ENCODE measurements at places on chromosomes 3 and 15. TPM values are rescaled to one million over a fixed set of nuclear protein-coding genes. Genes with fewer than 3 reads are reported as not detected.

Gene AP3B2
- 0.95 TPM for total RNA-seq

Gene TUSC7
- not detected for total RNA-seq

Gene ZNF660
- total RNA-seq = not detected

Gene IL5RA
- total RNA-seq = not detected

Gene FRMD5
- total RNA-seq = 18.3 TPM

Gene TRIP4
- total RNA-seq = 42.8 TPM

Gene TRIM59
- total RNA-seq = 27.9 TPM

Gene AGBL1
- total RNA-seq = not detected

Gene GRIP2
- 6.5 TPM for total RNA-seq

Gene RASL12
- total RNA-seq = 0.67 TPM

Gene CCR3
- not detected for total RNA-seq

Gene GPR160
- 0.18 TPM for total RNA-seq

Gene SCN5A
- 0.69 TPM for total RNA-seq

Gene PP2D1
- total RNA-seq = not detected

Gene CYP1A1
- 0.15 TPM for total RNA-seq

Gene CD200
- not detected for total RNA-seq
